ENCODE measurements at places on chromosomes 16 and 17.

DNA sequence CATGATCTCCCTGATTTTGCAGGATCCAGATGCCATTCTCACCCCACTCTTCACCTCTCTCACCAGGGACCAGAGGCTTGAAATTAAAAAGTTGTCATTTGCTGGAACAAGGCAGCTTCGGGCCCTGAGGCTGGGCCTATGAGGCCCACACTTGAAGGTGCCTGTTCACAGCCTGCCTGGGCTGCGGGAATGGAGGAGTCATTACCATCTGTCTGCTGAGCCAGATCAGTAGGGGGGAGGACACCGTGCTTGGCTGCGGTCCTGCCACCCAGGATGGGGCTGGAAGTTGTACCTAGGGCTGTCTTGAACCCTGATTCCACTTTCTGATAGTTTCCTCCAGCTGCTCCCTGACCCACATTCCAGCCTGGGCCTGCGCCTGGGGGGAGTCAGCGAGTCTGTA, 208.3 kb upstream of the N4BP1 start:
- DNase-seq, result no peak

DNA sequence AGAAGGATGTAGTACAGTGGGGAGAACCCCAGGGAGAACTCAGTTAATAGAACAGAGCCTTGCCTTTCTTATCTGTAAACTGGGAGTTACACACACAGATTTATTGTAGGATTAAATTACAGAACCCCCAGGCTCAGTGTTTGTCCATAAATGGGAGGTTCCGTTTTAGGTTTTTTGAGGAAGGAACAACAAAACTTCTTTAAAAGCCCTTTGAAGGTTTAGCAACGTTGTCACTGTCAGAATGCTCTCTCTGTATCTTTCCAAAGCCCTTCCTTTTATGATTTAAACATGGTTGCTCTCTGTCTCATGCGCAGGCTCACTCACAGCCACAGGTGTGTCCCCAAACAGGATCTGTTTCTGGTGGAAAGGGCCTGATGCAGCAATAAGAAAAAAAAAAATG, 9.4 kb upstream of the GNA13 start:
- DNase-seq, result no peak

- DNase-seq, result no peak
These were observed 509 bp upstream of the ATP2C2 start for GRCh38 chr16:84367750-84368307.

- no peak for DNase-seq
These were observed 3.0 kb downstream of the PFN1 start for GRCh38 chr17:4945176-4945943.

GRCh38 chr17:49497148-49498028, 2.3 kb downstream of the NGFR start:
- peak; percentile 22 for DNase-seq

DNA sequence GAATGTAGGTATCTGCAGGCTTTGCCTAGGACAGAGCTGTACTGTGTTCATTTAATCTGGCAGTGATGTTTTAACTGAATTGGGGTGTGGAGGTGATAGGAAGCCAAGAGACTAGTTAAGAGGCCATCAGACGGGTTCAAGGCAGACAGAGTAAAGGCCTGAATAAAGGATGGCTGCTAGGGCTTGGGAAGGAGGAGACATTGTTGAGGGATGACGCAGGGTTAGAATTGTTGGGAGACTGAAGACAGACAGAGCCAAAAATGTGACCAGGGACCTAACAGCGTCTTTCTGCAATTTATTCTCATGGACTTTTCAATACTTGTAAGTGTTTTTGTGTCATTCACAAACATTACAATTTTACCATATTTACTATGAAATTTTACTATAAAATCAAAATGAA, 48.6 kb upstream of the MYH10 start:
- no peak for DNase-seq

GRCh38 chr17:8222630-8223355, 12.4 kb upstream of the AURKB start:
- peak; percentile 86 for DNase-seq

DNA sequence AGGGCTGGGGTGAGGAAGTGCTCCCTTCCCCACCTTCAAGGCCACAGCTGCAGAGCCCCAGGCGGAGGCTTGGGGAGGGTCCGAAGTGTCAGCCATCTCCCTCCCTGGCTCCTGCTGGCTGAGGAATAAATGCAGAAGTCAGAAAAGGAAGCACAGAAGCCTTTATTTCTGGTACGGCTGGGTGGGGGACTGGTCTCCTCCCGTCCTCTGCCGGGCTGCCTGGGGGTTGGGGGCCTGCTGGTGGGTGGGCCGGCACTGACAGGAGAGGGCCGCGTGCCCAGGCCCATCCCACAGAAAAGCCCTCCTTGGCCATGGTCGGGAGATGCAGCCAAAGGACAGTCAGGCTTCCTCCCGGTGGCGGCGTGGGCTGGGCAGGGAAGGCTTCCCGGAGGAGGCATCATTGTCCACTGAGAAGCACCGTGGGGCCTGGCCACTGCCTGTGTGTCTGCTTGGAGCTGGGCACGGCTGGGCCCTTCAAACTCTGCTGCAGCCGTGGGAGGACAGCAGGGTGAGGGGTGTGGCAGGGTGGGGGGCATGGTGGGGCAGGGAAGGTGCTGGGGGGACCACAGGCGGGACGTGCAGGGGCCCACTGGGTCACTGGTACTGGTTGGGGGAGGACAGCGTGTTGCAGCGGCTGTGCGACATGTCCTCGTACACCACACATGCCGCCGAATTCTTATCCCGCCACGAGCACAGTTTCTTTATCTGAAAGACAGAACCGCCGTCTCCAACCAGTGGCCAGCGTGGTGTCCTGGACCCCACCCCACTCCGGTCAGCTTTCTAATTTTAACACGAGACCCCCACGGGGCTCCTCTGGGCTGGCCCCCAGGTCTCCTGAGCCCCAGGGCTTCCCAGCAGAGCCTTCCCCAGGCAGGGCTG, 2.4 kb downstream of the CD7 start:
- no peak for DNase-seq

- DNase-seq, result no peak
These were observed 797 bp upstream of the RAB11FIP3 start for GRCh38 chr16:424623-425081.
